ENCODE measurements at places on chromosomes 13 and 19. TPM values are rescaled to one million over a fixed set of nuclear protein-coding genes. Genes with fewer than 3 reads are reported as not detected.

Gene ZNF813
- total RNA-seq, result 4.2 TPM

Gene MYH14
- total RNA-seq, result 51.6 TPM

Gene ZNF541
- total RNA-seq, result not detected

Gene PSG6
- not detected for total RNA-seq

DNA sequence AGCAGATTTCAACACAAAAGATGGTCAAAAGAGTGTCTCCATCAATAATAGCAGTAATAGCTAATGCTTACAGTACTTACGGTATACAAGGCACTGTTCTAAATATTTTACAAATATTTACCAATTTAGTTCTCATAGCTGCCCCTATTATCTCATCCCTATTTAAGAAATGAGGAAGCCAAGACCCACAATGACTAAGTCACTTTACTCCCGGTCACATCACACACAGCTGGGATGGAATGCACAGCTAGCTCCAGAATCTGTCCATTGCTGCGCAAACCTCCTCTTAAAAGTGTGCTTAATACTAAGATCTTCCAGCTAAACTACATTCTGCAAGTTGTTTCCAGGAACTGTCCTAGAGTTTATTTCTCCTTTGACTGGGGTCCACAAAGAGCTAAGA, 63.4 kb downstream of the RAP2A start:
- no peaks in the 10 kb centered on the region for H3K36me3 ChIP-seq
- no peaks in the 10 kb centered on the region for H3K27me3 ChIP-seq
- DNase-seq, result no peak
- peaks cover 4% of the 10 kb centered on the region for H3K4me1 ChIP-seq

- H3K4me1 ChIP-seq, result no peaks in the 10 kb centered on the region
- H3K27me3 ChIP-seq, result no peaks in the 10 kb centered on the region
- H3K4me3 ChIP-seq, result no peak overlapping the region
- no peak for DNase-seq
Measured at GRCh38 chr13:43794416-43794815, 7.6 kb upstream of the ENOX1 start.

- no peak overlapping the region for H3K4me3 ChIP-seq
- H3K27me3 ChIP-seq, result no peaks in the 10 kb centered on the region
- H3K27ac ChIP-seq, result peak overlapping the region; percentile 9
- DNase-seq, result no peak
- H3K4me1 ChIP-seq, result peaks cover 31% of the 10 kb centered on the region
Measured at GRCh38 chr13:48446464-48446863, 33.6 kb upstream of the LPAR6 start.

DNA sequence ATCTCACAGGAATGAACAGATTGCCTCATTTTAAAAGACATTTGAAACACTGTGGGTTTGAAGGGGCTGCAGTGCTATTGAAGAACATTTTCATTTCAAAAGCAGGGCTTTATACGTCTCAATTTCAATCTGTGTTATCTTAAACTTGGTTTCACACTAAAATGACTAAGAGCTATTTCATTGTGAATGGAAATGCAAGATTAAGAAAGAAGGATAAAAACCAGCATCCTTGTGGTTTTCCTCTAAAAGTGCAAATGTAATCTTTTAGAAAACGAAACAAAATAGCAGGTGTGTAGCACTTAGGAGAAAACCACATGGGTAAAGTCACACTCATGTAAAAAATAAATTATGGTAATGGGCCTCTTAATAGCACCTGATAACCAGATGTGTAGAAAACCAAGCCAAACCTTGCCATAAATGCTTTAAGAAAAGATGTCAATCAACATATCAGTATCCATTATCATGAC, 397.7 kb downstream of the GPC6 start:
- no peak overlapping the region for H3K27ac ChIP-seq
- no peaks in the 10 kb centered on the region for H3K4me1 ChIP-seq
- H3K36me3 ChIP-seq, result no peaks in the 10 kb centered on the region

- H3K36me3 ChIP-seq, result no peaks in the 10 kb centered on the region
- H3K27ac ChIP-seq, result no peak overlapping the region
Measured at GRCh38 chr19:11451327-11451870, 16.0 kb downstream of the PRKCSH start.

GRCh38 chr13:51523082-51523518, 61.2 kb upstream of the WDFY2 start:
- no peaks in the 10 kb centered on the region for H3K4me1 ChIP-seq
- DNase-seq, result no peak
- no peaks in the 10 kb centered on the region for H3K36me3 ChIP-seq
- no peak overlapping the region for H3K4me3 ChIP-seq

GRCh38 chr13:113888701-113889330, 24.9 kb upstream of the GAS6 start:
- no peaks in the 10 kb centered on the region for H3K4me1 ChIP-seq
- H3K36me3 ChIP-seq, result no peaks in the 10 kb centered on the region
- H3K27me3 ChIP-seq, result no peaks in the 10 kb centered on the region
- no peak overlapping the region for H3K27ac ChIP-seq
- no peak overlapping the region for H3K4me3 ChIP-seq
- no peak for DNase-seq

DNA sequence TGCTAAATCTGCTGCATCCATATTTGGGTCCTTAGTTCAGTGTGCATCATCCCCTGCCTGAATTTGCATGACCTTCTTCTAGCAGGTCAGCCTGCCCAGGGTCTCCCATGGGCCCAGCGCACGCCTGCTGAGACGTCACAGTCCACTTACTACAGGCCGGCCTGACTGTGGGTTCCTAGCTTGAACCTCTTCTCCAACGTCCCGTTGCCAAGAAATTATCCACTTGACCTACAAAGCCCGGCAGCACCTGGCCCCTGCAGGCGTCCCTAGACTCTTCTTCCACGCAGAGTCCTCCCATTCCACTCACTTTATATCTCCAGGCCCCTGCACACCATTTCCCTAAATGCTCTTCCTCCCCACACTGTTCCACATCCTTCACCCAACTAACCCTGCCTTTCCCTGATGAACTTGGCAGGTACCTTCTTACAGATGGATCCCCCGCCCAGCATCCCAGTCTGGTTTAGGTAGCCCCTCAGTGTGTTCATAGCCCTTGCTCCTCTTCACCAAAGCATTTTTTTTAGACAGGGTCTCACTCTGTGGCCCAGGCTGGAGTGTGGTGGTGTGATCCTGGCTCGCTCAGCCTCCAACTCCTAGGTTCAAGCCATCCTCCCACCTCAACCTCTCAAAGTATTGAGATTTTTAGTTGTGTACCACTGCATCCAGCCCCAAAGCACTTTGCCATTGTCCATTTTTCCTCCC, 155.0 kb upstream of the SOX1 start:
- H3K4me3 ChIP-seq, result no peak overlapping the region
- no peaks in the 10 kb centered on the region for H3K36me3 ChIP-seq
- no peaks in the 10 kb centered on the region for H3K27me3 ChIP-seq
- no peak overlapping the region for H3K27ac ChIP-seq
- peak; percentile 62 for DNase-seq

- no peaks in the 10 kb centered on the region for H3K27me3 ChIP-seq
- peak; percentile 52 for DNase-seq
- no peaks in the 10 kb centered on the region for H3K36me3 ChIP-seq
- no peak overlapping the region for H3K4me3 ChIP-seq
Measured at GRCh38 chr13:113901642-113902041, 37.8 kb upstream of the GAS6 start.

- DNase-seq, result no peak
- H3K4me3 ChIP-seq, result no peak overlapping the region
- no peaks in the 10 kb centered on the region for H3K4me1 ChIP-seq
- no peaks in the 10 kb centered on the region for H3K27me3 ChIP-seq
- no peaks in the 10 kb centered on the region for H3K36me3 ChIP-seq
Measured at GRCh38 chr13:77637588-77637987, 59.9 kb upstream of the SLAIN1 start.

- DNase-seq, result no peak
- peaks cover 28% of the 10 kb centered on the region for H3K4me1 ChIP-seq
- H3K4me3 ChIP-seq, result no peak overlapping the region
- H3K27me3 ChIP-seq, result no peaks in the 10 kb centered on the region
- no peak overlapping the region for H3K27ac ChIP-seq
- no peaks in the 10 kb centered on the region for H3K36me3 ChIP-seq
Measured at GRCh38 chr19:7288977-7289376, 5.2 kb downstream of the INSR start.

GRCh38 chr13:101520672-101521071, 68.2 kb downstream of the ITGBL1 start:
- H3K36me3 ChIP-seq, result no peaks in the 10 kb centered on the region
- H3K27me3 ChIP-seq, result no peaks in the 10 kb centered on the region
- H3K4me3 ChIP-seq, result no peak overlapping the region

DNA sequence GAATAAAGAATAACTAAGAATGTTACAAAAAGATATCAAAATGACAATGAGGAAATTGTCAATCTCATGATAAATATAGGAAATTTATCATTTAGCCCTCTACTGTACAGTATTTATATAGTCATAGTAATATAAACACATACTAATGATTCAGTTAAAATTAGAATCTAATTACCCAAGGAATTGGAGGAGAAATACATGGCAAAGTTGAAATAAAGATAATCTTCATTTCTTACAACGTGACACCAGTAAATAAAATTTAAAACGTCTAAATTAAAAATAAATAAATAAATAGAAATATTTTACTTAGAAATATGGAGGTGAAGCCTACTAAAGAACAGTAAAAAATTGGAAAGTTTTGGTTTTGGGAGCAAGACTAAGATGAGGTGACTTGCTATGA, 2163.1 kb upstream of the PCDH20 start:
- no peaks in the 10 kb centered on the region for H3K36me3 ChIP-seq
- no peak for DNase-seq
- H3K4me1 ChIP-seq, result no peaks in the 10 kb centered on the region
- H3K27ac ChIP-seq, result no peak overlapping the region

DNA sequence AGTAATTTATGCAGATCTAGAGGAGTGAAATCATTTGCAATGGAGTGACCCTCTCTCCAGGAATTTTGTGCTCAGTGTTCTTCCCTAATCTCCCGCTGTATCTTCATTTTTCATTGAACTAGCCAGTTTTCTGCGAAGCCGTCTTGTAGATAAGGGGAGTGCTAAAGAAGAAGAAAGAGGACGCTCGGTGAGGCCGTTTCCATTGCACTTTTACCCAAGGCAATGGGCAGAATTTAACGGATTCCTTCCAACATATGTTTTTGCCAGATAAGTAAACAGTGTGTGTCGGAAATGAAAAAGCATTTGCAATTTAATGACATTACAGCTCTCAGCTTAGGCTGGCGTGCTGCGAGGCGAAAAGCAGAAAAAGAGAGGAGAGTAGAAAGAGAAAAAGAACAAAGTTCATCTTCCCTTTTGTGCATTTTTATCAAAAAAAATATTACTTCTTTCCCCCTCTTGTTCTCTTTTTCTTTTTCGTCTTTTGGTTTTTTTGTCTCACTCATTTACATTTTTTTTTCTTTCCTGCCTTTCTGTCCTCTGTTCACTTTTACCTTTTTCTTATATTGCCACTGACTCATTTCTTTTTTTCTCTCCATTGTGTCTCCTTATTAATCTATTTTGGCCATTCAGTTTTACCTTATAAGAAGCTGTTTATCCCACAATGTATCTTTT, 49.9 kb downstream of the SOX21 start:
- DNase-seq, result no peak
- H3K4me3 ChIP-seq, result no peak overlapping the region
- H3K27ac ChIP-seq, result no peak overlapping the region
- H3K27me3 ChIP-seq, result no peaks in the 10 kb centered on the region

DNA sequence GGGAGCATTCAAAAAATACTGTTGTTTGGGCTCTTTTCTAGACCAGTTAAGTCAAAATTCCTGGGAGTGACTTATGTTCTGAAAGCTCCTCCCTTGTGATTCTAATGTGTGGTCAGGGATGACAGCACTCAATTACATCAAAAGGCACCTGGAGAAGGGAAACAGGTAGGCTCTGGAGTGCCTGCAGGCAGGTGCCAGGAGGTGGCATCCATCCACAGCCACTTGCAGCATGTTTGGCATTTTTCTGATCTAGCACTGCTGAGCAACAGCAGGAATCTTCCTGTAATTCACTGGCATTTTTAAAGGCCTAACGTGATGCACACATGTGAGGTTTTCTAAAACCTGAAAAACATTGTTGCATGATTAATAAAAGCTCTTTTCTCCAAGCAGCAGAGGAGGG, 94.6 kb downstream of the CCNA1 start:
- peaks cover 12% of the 10 kb centered on the region for H3K4me1 ChIP-seq
- H3K27ac ChIP-seq, result no peak overlapping the region
- H3K27me3 ChIP-seq, result no peaks in the 10 kb centered on the region
- no peak for DNase-seq
- no peak overlapping the region for H3K4me3 ChIP-seq

DNA sequence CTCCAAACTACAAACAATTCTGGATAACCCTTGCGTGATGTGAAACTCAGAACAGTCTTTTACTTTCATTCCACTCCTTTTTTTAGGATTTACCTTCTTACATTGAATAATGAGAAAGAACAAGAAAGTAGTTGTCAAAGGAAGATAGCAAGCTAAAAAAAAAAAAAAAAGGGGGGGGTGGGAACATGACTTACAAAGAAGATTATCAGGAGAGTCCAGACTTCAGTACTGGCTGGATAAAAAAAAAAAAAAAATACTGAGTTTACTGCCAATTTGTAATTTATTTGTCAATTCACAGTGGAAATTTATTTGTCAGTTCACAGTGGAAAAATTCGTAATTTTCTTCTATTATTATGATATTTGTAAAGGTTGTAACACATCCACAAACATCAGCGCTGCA, 792.4 kb upstream of the SLITRK5 start:
- H3K4me1 ChIP-seq, result no peaks in the 10 kb centered on the region
- H3K4me3 ChIP-seq, result no peak overlapping the region

DNA sequence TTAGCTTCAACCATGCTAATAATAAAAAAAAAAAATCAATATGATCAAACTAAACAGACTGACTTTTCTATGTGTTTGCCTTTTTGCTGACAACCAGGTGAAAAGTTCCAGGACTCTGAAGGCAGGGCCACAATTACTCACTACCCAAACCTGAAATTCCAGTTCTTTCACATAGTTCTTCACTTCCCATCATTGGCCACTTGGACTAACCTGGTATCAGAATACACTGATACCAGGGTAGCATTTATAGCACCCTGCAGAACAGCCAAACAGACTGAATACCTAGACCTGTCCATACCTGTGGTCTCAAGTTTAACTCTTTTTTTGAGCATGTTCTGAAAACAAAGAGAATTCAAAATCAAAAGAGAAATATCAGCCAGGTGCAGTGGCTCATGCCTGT, 25.1 kb downstream of the ELF1 start:
- DNase-seq, result no peak
- H3K4me3 ChIP-seq, result no peak overlapping the region

DNA sequence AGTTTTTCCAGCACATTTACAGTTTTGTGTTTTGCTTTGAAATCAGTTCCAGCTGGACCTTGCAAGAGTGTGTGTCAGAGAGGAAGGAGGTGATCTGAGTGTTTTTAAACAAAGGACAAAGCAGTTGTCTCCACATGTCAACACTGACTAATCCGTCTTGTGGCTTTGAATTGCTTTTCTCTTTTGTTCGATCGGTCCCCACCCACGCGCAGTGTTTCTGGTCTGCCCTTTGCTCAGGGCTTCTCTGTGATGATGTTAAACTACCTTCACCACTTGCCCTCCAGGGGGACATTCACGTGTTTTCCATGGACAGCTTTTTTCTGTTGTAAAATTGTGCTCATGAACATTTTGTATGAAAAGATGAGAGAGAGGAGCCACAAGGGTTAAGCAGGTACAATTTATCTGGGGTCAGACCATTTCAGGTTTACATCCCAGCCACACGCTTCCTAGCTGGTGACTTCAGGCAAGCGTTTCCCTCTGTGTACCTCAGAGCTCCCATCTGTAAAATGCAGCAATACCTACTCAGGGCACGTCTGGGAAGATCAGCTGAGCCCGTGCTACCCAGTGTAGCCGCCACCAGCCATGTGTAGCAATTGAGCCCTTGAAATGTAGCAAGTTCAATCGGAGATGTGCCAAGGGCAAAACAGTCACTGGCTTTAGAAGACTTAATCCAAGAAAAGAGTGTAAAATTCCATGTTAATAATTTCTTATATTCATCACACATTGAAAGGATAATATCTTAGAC, 13.5 kb upstream of the PLA2G4C start:
- DNase-seq, result no peak
- no peaks in the 10 kb centered on the region for H3K4me1 ChIP-seq
- H3K27me3 ChIP-seq, result no peaks in the 10 kb centered on the region
- no peaks in the 10 kb centered on the region for H3K36me3 ChIP-seq
- no peak overlapping the region for H3K4me3 ChIP-seq
